Breast epithelium (tissue), 4 donors: ENCODE measurements at places on chromosomes 6 and 20.
A peak's percentile ranks its signal among the peaks of the same experiment; 100 is the strongest.

DNA sequence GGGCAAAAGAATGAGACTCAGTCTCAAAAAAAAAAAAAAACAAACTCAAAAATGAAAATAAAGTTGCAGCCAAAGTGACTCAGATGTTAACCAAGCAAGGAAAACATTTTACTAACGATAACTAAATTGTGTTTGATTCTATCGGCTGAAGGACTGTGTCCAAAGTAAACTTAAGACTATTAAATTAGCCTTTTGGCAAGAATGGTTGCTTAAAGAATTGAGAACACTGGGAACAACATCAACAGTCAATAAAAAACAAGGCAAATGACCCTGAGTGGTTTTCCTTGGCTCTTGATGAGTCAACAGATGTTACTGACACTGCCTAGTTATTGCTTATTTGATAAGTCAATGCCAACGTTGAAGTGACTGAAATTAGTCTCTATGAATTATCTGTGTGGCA lies 36.7 kb downstream of the POU3F2 start:
- DNase-seq: no peak

GRCh38 chr6:110491299-110491643 lies 14.9 kb upstream of the SLC22A16 start:
- no peak for DNase-seq

DNA sequence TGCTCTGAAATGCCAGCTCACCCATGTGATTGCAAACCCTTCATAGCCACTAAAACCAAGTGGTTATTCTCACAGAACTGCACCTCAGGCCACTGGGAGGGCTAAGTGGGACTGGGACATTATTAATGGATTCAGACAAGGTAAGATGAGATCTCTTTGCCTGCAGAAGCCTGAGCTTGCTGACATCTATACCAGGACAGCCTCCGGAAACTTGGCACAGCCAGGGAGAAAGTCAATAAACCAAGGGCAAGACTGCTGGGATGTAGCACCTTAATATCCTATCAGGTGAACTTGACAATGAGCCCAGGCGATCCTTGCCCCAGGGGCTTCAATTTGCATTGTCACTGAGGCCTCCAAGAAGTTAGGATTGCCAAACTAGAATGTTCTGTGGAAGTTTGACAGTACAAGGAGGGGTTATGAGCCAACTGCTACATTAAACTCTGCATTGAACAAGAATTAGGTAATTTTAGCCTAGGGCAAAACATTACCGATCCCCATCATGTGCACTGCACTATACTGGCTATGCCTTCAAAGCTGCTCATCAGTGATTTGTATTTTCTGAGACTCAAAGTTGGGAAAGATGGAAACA lies 60.1 kb upstream of the RALGAPA2 start:
- DNase-seq: no peak

GRCh38 chr6:168939041-168939440 lies 314.6 kb downstream of the THBS2 start:
- no peak for DNase-seq

GRCh38 chr6:903761-904160 lies 210.8 kb upstream of the EXOC2 start:
- DNase-seq: no peak

DNA sequence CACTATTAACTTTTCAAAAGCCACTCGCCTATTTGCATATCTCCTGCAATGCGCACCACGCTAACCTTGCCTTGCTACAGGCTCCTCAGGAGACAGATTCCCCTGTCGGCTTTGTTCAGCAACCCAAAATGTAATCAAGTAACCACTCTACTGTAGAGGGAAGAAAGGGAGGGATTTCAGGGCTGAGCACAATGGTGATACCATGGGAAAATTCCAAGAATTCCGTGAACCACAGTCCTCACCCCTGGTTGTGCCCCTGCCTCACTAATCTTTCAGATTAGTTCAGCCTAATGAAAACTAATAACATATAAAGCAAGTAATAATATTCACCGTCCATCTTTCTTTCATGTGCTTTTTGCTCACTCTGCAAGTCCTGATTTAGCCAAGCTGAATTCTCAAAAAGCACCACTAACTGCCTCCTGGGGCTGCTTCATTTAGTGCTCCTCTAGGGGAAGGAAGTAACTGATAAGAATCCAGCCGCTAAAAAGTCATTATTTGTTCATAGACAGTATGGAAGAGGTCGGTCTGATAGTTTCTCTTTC lies 6.6 kb downstream of the CITED2 start:
- DNase-seq: no peak

DNA sequence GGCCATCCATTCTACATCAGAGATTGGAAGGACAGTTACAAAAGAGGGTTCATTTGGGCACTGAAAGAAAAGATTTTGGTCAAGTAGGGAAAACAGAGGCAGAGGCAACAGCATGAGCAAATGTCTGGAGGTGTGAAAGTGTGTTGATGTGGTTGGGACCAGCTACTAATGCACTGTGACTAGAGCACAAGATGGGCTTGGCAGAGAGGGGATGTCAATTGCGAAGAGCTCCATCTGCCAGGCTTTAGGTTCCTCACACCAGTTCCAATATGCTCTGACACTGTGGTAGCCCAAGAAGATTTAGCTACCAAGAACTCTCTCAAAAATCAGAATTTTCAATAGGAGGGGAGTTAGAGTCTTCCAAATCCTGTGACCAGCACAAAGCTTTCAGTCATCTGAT lies 42.1 kb downstream of the TRAF3IP2 start:
- DNase-seq: no peak

- DNase-seq: no peak
These were observed 292.1 kb downstream of the ADGB start for GRCh38 chr6:146890644-146891434.

DNA sequence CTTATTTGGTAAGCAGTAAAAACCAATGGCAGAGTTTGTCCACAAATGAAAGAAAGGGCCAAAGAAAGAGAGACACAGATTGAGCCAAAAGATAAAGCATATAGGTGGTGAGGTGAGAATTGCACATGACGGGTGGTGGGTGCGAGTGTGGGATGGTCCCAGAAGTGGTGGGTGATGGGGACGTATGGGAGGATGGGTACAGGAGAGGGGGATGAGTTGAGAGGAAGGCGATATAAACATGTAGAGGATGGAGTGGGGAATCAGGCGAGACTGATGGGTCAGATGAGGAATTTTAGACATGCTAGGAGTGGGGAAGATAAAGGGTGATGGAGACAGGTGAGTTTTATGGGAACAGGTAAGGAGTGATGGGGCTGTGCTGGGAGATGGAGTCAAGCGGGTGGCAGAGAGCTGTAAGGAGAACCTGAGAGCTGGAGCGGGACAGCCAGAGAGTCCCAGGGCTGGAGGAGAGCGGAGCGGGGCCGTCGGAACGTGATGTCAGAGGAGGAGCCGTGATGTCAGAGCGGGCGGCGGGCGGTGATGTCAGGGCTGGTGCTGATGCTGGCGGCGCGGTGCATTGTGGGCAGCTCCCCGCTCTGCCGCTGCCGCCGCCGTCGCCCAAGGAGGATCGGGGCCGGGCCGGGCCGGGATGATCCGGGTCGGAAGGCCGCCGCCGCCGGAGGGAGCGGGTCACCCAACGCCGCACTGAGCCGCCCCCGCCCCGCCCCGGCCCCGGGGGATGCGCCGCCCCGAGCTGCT lies at the start of gene TTBK1:
Gene TTBK1 (plus strand): TSS at position 574 of the 756 bp plus-strand sequence. CDS start 3,180 bp downstream, outside the sequence.
- DNase-seq: no peak

DNA sequence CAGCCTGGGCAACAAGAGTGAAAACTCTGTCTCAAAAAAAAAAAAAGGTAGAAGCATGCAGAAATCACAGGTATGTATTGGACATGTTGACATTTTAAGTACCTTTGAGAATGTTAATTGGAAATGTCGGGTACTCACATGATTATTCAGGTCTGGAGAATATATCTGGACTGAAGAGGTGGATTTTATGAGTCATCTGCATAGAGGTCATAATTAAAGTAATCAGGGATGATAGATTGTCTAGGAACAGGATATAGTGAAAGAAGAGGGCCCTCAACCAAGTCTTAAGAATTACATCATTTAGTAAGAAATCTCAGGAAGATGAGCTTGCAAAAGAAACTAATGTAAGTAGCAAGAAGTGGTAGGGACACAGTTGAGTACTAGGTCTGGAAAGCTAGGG lies 212.5 kb downstream of the UTRN start:
- DNase-seq: no peak

- no peak for DNase-seq
These were observed 62.4 kb downstream of the NCOA7 start for GRCh38 chr6:125853168-125853567.

- no peak for DNase-seq
These were observed 9.9 kb upstream of the GTSF1L start for GRCh38 chr20:43736588-43737158.

- no peak for DNase-seq
These were observed 180.4 kb downstream of the ZNF217 start for GRCh38 chr20:53413186-53413631.

DNA sequence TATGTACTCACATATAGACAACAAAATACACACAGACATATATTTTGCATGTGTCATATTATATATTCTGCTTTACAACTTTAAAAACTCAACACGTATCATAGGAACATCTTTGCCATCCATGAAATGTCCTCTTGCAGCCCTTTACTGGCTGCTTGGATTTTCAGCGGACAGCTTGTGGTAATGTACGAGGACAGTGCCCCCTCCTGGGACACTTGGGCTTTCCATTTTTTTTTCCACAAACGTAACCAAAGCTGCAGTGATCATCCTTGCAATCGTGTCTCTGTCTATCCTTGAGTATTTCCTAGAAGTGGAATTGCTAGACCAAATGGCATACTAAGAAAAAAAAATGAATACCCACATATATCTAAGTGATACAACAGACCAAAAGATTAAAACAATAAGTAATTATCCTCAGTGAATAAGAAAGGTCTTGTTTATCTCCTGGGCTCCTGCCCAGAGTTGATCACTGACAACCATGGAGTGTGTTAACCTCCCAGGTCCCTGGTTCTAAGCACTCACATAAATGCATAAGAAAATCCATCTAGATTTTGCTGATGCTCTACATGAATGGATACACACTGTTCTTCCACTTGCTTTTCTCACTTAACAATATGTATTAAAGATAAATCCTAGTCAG lies 18.1 kb downstream of the BPI start:
- DNase-seq: no peak

GRCh38 chr20:6029538-6029937 lies 24.3 kb downstream of the LRRN4 start:
- DNase-seq: no peak

- DNase-seq: no peak
These were observed 206.5 kb upstream of the EYA4 start for GRCh38 chr6:133034509-133035206.

DNA sequence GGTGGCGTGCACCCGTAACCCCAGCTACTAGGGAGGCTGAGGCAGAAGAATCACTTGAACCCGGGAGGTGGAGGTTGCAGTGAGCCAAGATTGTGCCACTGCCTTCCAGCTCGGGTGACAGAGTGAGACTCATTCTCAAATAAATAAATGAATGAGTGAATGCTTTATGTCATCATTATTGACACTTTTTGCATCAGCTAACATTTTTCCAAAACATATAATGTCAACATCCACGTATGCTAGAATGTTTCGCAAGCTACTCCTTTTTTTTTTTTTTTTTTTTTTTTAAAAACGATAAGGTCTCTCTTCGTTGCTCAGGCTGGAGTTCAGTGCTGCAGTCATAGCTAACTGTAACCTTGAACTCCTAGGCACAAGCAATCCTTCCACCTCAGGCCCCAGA lies 72.2 kb downstream of the SENP6 start:
- no peak for DNase-seq

GRCh38 chr6:109024784-109025183 lies 69.9 kb downstream of the SESN1 start:
- no peak for DNase-seq

DNA sequence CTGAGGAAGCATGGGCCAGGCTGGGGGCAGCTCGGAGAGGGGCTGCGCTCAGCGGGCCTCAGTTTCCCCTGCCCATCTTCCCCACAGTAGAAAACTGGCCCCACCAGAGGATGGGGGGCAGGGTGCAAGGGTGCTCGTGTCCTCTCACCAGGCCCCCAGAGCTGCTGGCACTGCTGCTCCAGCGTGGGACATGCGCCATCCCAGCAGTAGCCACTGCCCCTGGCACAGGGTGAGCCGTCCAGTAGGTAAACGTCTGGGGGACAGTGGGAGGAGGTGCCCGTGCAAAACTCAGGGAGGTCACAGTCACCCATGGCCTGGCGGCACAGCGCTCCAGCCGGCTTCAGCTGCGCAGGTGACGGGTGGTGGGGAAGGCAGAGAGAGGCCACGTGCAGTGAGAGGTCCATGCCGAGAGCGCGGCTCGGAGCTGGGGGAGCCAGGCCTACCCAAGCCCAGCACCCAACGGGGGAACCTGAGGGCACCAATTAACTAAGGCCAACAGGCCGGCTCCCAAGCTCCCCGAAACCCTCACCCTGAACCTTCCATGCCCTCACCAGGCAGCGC lies 8.9 kb upstream of the GFRA4 start:
- no peak for DNase-seq

- DNase-seq: no peak
These were observed 544 bp upstream of the ACAT2 start for GRCh38 chr6:159761129-159761872.

GRCh38 chr6:25232479-25232878 lies 46.7 kb upstream of the CARMIL1 start:
- DNase-seq: no peak

GRCh38 chr6:101803136-101803535 lies 409.6 kb downstream of the GRIK2 start:
- DNase-seq: no peak

- peak; percentile 58 for DNase-seq
These were observed 701.8 kb upstream of the FLRT3 start for GRCh38 chr20:15039088-15039752.

GRCh38 chr6:1679688-1680068 lies 70.0 kb downstream of the FOXC1 start:
- DNase-seq: no peak

DNA sequence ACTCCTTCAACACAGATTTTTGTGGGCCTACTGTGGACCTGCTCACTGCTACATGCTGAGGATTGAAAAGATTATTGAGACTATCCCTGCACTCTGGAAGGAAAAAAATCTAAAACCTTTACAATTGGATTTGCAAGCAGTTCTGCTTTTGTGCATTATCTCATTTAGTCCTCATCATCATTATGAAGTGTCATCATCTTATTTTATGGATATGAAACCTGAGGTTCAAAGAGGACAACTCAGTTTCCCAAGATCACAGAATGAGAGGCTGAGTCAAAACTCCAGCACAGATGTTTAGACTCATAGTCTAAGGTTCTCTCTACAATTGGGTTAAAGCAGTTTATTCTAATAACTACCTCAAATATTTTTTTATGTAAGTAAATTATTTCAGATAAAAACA lies 160.2 kb upstream of the MARCKS start:
- DNase-seq: no peak

DNA sequence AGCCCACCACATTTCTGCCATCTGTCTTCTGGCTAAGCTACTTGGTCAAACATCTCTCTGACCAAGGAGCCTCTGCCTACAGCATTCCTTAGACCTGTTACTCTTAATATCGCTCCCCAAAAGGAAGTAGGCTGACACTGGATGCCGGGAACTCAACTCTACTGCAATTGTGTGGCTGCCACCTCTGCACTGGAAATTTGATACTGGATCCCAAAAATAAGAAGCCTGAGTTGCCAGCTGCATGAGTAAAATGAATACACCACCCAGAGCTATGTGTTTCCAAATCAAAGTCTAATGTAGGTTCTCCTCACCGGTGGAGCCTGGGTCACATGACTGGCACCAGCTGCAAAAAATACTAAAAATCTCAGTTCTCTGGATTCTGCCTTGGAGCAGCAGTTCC lies 36.9 kb downstream of the UNC5CL start:
- DNase-seq: no peak
